ENCODE measurements at places on chromosomes 5 and 9.

DNA sequence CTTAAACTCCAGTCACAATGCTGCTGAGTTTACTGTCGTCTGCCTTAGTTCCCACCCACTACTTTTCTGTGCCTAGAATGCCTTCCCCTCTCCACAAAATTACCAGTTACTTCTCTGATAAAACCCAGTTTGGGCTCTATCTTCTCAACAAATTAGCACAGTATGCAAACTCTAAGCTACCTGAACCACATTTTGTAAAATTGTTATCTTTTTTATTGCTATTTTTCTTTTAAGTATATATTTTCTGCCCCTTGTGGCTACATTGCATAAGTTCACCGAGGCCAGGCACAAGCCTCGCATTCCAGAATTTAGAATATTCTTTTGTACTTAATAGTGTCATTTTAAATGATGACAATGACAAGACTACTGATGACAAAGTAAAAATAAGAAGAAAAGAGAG lies 60.0 kb downstream of the POU5F2 start:
- no peak for DNase-seq

DNA sequence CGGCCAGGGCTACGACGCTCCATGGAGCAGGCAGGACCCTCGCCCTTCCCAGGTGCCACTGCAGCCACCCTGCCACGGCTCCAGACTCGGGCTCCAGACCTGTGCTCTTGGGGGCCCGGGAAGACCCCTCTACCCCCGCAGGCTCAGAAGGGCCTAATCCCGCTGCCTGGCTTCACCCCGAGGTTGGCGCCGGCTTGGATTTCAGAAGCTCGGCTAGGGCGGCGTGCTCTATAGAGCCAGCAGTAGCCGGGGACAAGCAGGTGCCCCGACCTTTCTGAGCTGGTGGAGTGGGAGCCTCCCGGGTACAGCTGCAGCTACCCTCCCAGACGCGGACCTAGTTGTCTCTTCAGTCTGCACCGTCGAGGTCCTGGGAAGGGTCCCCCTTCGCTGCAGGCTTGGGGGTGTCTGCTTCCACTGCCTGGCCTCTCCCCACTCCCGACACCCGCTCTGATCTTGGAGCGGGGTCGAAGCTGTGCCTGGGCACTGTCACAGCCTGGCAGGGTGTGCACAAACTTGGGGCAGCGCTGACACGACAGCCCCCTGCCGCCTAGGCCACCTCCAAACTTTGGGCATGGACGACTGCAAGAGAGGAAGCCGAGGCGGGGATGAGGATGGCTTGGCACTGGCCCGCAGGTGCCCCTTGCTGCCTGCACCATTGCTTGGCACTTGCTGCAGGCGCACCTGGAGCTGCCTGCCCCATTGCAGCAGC lies 1366.1 kb upstream of the CDH9 start:
- no peak for DNase-seq

DNA sequence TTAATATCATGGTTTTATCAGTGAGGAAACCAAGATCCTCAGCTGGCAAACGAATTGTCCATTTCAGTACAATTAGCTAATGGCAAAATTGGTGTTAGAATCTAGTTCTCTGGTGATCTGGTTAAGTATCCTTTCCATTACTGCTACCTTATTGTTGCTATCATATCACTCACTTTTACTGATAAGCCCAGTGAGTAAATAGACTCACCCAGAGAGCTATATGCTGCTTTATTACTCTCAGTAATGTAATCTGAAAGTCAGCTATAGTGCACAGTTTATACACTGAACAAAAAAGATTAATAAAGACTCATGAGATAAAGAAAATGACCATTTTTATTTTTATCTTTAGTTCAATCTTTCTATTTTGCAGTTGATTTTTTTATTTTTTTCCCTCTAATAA lies 95.0 kb downstream of the DMAC1 start:
- DNase-seq, result no peak

- no peak for DNase-seq
These were observed 24.6 kb downstream of the MEF2C start for GRCh38 chr5:88858392-88858791.

- DNase-seq, result no peak
These were observed 52.4 kb upstream of the CTXN3 start for GRCh38 chr5:127596501-127596900.
